ENCODE measurements at places on chromosomes 16 and 17.

DNA sequence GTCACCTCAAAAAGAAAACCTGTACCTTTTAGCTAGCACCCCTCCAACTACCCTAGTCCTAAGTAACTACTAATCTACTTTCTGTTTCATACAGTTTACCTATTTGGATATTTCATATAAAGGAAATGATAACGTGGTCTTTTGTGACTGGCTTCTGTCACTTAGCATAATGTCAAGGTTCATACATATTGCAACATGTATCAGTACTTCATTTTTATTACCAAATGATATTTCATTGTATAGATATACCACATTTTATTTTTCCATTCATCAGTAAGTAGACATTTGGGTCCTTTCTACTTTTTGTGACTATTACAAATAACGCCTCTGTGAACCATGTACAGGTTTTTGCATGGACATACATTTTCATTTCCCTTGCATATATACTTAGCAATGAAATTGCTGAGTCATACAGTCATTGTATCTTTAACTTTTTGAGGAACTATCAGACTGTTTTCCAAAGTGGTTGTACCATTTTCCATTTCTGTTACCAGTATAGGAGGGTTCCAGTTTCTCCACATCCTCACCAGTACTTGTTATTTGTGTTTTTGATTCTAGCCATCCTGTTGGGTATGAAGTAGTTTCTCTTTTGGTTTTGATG is 23.7 kb downstream of the MOSMO start:
- DNase-seq: no peak

DNA sequence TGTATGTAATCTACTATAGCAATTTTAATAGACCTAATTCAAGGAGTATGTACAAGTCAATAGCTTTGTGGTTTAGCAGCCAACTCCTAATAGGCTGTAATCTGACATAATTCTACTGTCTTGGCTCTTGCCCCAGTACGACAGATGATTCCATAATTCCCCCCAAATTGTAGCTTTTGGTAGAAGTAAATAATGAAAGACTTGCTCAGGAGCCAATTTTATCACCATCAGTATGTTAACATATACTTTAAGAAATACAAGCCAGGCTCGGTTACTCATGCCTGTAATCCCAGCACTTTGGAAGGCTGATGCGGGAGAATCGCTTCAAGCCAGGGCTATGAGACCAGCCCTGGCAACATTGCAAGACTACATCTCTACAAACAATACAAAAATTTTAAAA is 53.9 kb downstream of the AP2B1 start:
- DNase-seq: no peak

- DNase-seq: no peak
Measured at GRCh38 chr17:40108970-40109824, 8.8 kb upstream of the NR1D1 start.

GRCh38 chr17:3667366-3668278 is 756 bp downstream of the TAX1BP3 start:
- no peak for DNase-seq

DNA sequence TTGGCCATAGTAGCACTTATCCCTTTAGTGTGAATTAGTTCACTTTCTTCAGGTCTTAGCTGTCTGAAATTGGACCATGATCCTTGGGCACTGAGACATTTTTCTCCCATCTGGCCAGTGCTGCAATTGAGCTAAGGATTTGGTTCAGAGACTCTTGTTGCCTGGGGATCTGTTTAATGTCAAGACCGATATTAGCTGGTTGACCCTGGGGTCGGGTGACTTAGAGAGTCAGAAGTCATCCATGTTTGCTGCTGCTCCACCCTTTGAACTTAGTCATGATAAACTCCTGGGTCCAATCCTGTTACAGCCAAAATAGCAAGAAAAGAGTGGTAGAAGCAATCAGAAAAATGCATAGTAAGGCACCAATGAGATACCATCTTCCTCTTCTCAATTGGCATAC is 45.8 kb upstream of the TOX3 start:
- no peak for DNase-seq

All from stimulated activated CD4-positive, alpha-beta T cell treated with anti-CD3 and anti-CD28 coated beads, Interleukin-2, amount 100 ng/mL, for 4 hours (primary cell).